ENCODE measurements at places on chromosomes 2 and 18.

- no peak for DNase-seq
These were observed 243.9 kb upstream of the TANK start for GRCh38 chr2:160916300-160916699.

DNA sequence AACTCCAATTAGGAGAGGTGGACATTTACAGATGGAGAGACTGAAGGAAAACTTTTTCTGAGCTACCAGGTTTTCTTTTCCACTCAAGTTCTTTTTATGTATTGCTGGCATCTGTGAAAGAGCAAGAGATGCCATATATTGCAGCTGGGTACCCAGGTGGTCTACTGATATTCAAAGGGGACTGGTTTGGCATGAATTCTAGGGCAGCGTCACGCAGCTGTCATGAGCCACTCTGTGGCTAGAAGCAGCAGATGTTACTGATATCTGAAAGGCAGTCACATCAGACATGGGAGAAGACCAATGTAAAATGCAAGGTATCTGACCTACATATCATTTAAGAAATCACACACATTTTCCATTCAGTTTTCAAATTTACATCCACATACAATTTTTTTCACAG is 408.8 kb downstream of the GALNT13 start:
- no peak for DNase-seq

DNA sequence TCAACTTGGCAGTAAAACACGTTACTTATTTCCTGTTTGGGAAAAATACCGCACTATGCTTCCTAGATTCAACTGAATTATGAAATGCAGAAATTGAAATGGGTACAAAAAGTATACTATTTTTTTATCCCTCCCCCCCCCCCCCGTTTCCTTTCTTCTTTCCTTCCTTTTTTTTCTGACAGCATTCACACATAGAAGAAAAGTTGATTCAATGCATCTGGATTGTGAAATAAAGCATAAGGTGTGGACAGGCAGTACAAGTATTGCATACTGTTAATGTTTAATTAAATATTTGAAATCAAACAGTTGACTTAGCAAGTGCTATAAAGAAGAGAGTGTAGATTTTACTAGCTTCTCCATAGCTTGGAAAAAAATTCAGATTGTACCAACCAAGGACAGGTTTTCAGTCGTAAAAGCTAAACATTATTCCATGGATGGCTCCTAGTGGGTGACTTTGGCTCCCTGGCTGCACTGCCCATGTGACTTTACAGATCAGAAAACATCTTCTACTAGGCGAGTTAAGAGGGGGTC is 21.6 kb upstream of the AGFG1 start:
- DNase-seq = no peak

DNA sequence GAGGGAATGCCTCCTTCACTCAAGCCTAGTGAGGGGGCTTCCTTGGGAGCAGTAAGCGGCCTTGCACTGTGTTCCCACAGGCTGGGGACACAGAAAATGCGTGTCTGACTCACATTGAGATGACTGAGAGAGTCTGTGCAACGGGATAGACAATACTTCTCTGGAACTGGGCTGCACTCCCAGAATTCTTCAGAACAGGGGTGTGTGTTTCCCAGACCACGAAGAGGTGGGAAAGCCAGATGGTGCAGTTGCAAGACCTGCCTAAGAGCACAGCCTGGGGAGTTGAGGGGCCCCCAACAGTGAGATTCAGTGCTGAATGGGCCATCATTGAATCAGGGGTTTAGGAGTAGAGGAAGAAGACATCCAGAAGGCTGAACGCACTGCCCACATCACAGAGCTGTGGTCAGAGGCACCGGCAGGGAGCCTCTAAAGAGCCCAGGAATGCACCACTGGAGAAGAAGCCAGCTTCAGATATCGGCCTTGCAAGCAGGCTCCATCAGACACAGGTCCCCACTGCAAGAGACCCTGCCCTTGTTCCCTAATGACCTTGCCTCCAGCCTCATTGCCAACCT is 36.6 kb upstream of the MRPL19 start:
- no peak for DNase-seq

- no peak for DNase-seq
These were observed 269.7 kb upstream of the VRK2 start for GRCh38 chr2:57776916-57777315.

- no peak for DNase-seq
These were observed 19.8 kb downstream of the ADD2 start for GRCh38 chr2:70748002-70748784.

- no peak for DNase-seq
These were observed 111.9 kb downstream of the RGPD3 start for GRCh38 chr2:106356291-106356690.

DNA sequence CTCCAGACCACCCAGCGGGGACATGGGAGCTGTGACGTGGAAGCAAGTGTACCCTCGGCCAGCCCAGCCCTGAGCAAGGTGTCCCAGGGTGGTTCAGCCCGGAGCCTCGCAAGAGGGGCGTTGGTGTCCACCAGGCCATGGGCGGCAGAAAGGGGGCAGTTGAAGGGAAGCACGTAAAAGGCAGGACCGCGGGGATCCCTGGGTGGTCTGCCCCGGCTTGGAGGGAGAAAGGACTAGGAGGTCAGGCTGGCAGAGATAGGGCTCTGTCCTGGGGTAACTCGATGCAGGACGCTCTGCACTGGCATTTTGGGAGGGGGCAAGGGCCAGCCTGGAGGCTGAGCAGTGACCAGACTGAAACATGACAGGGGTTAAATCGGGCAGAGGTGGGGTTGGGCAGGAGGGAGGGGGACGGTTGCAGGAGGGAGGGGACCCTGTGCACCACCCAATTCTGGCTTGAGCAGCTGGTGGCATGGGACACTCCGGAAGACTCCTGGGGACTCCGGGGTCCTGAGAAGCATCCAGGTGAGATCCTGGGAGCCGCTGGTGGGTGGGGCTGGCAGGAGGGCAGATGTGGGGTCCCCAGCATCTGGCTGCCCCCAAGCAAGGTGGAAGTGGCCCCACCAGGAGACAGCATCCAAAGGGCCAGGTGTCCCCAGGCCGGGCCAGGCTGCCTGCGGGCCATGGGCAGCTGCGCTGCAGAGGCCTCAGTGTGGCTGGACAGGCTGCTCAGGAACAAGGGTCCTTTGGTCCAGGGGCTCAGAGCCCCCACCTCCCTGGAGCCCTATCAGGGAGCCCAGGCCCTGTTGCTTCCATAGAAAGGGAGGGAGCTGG is 46.8 kb upstream of the GPC1 start:
- DNase-seq = no peak

DNA sequence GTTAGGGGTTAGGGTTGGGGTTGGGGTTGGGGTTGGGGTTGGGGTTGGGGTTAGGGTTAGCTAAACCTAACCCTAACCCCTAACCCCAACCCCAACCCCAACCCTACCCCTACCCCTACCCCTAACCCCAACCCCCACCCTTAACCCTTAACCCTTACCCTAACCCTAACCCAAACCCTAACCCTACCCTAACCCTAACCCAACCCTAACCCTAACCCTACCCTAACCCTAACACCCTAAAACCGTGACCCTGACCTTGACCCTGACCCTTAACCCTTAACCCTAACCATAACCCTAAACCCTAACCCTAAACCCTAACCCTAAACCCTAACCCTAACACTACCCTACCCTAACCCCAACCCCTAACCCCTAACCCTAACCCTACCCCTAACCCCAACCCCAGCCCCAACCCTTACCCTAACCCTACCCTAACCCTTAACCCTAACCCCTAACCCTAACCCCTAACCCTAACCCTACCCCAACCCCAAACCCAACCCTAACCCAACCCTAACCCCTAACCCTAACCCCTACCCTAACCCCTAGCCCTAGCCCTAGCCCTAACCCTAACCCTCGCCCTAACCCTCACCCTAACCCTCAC is 24.1 kb upstream of the RABL2A start:
- no peak for DNase-seq

- no peak for DNase-seq
These were observed 94.5 kb downstream of the COPS8 start for GRCh38 chr2:237180187-237180586.

DNA sequence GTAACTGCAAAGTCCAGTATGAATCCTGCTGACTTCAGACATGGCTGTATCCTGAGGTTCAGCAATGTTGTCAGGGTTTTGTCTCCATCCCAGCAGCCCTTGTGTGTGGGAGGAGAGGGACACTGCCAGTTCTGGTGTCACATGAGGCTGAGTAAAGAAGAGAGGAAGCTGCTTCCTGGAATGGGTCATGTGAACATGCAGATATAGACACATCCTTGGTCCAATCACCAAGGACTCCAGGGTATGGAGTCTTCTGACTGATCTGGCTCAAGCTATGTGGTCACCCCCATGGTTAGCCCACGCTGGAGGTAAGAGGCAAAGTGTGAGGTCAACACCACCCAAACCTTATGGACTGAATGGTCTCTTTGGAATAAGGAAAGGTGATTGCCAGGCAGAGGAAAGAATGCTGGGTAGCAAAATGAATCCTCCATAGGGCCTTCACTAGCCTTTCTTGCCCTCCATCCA is 134.4 kb upstream of the SLC1A4 start:
- peak; percentile 64 for DNase-seq

DNA sequence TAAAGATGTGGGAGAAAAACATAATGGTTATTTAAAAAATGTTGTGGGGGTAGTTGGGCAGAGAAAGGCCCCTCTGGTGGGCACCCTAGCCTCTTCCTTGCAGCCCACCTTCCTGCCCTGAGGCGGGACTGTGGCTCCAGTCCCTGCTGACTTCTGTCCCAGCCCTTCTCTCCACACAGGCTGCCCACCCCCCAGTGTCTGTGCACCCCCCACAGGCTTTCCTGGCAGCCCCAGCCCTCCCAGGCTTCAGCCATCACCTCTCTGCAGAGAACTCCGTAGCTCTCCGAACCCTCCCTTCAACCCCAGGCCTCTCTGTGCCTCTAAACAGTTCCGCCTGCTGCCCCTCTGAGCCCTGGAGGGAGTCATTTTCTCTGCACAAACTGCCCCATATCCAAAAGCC is 75.4 kb downstream of the DYSF start:
- no peak for DNase-seq

- DNase-seq = peak; percentile 99
These were observed 217.9 kb upstream of the PID1 start for GRCh38 chr2:229489016-229489415.
